ENCODE measurements at places on chromosomes 7 and 10.

DNA sequence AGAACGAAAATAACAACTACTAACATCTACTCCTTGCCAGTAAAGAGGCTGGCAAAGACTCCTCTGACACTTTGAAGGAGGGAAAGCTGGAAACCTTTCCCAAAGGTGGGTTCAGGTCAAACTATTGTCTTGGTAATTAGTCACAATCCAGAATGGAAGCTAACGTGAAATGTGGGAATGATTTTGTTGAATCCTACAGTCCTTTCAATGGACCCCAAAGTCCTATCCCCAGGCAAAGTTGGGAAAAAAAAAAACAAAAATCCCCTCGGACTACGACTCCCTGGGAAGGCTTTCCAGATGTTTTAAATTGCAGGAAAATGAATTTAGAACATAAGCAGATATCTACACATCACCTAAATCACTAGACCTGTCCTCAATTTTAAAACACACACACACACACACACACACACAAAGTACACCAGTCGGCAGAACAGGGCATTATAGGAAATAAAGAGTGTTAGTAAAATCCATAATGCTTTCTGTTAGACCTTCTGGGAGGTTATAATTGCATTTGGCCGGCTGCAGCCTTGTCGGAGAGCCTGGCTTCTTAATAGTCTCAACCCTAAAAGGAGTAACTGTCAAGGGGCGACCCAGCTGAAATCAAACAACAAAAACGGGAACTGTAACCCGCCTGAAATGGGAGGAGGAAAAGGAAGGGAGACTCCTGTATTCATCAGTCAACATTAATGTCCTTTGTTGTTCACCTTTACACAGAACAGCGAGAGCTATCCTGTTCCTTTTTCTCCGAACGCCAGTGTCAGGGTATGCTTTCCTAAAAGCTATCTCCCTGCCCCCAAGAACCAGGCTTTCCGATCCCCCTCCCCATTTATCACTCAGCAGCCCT, 1.5 kb downstream of the DOCK4 start:
- DNase-seq: no peak

DNA sequence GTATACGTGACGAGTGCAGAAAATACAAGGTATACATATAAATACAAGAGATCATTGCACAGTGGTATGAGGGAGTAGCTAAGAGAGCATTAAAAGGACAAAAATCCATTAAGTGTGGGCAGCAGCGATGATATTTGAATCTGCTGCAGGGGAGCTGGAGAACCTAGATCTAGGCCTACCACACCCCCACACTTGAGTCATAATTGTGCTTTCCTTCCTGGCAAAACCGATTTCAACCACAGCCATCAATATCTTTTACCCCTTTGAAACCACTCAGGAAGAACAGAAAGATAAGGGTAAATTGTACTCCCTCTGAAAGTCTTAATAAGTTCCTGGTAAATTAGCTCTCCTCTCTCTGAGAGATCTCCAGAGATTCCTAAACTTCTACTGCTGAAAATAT, 345.0 kb downstream of the SORCS1 start:
- DNase-seq: no peak

DNA sequence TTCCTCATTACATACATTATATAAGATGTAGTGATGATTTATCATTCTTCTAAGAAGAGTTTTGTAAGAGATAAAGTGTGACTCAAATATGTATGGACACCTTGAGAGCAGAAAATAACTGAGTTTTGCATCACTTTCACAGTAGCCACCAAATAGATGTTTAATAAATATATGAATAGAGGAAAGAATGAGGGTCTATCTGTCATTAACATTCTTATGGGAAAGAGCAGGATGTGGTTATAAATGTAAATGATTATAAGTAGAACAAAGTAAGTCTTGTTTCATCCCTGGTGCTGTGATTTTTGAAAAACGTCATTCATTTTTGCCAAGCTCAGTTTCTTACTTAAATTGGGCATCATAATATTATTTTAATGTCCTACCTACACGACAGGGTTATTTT, 15.0 kb upstream of the CRPPA start:
- no peak for DNase-seq

- DNase-seq: no peak
Observed at GRCh38 chr7:71286336-71286735, 154.4 kb downstream of the GALNT17 start.

DNA sequence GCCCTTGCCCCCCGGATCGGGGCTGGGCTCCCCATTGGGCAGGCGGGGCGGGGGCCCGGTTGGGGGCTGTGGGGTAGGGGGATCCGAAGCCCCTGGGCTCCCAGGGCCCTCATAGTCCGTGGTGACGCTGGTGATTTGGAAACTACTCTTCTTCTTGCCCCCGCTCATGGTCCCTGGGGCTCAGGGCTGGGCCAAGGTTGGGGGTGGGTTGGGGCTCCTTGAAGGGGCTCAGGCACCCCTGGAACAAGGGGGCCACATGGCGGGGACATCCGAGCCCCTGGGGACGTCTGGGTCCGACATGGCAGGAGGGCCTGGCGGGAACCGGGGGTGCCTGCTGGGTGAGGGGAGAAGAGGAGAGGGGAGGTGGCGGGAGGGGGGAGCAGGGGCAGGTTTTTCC, 1.1 kb downstream of the TSC22D4 start:
- DNase-seq: no peak

DNA sequence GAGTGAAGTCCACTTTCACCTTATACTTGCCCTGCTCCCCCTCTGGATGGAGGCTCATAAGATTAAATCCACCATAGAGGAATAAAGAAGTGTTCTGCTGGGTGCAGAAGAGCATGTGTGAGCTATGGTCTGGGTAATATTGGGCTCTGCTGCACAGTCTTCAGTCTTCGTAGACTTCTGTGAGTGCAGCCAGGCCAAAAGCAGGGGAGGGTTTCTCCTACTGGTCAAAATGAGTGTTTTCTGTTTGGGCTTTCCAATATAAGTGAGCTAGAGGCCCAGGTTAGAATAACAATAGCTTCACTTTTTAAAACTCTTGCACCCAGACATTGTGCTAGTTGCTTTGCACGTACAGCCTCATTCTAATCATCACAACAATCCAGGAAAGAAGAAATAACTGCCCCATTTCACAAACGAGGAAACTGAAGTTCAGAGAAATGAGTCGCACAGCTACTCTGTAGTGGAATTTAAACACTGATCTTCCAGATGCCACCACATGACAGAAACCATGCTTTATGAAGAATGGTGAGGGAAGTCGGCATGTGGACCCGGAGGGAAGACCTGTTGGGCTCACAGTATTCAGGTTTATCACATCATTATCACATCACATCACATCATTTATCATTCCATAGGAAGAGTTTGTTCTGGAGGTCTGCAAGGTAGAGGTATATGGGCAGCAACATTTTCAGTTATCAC, 23.8 kb upstream of the MSMB start:
- DNase-seq: no peak

DNA sequence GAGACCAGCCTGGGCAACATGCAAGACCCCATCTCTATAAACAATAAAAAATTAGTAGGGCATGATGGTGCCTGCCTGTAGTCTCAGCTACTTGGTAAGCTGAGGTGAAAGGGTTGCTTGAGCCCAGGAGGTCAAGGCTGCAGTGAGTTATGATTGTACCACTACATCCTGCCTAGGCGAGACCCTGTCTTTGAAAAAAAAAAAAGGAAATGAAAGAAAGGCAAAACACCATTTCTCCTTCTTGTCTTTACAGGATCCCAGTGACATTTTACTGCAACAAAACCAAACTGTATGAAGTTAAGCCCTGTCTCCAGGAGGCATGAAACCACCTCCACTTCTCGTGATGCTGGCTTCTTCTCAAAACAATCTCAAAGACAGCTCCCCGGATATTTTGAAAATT, 29.9 kb upstream of the PBLD start:
- no peak for DNase-seq
